ENCODE measurements at places on chromosomes 11 and 22.

- no peak for DNase-seq
Observed at GRCh38 chr11:105315287-105315686, 175.7 kb upstream of the CARD18 start.

DNA sequence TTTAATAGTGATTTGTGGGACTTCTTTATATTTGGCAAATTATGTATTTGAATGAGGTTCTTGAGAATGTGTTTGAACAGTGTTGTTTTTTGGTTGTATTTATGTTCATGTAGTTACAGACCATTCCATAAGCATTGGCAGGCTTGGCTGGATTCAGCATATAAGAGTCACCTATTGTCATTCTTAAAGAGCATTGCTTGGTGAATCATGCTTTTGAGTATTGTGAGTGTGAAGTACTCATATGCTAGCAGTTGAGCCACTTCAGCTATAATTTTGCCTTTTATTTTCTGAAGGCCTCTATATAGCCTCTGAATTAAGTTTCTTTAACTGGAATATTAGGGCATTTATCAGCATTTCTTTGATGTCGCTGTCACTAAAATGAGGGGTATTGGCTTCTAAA lies 110.0 kb upstream of the GAL start:
- DNase-seq = no peak

DNA sequence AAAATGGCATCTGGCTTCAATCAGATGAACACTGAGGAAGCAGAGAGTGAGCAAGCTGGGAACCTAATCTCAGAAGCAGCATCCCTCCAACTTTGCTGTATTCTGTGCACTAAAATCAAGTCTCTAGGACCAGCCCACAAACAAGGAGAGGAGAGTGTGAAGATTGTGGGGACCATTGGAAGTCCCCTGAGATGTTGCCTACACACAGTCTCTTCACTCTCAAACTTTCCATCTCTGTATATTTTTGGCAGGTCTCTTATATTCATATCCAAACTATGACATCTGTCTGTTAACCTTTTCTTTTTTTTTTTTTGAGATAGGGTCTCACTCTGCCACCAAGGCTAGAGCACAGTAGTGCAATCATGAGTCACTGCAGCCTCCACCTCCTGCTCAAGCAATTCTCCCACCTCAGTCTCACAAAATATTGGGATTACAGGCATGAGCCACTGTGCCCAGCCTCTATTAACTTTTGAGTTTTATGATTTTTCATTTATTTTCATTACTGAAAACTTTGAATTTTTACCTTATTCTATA lies 1096.4 kb downstream of the TBC1D22A start:
- no peak for DNase-seq

- DNase-seq = no peak
Observed at GRCh38 chr11:45037434-45038005, 86.8 kb upstream of the TP53I11 start.

GRCh38 chr22:43109921-43110443 lies 568 bp upstream of the BIK start:
- DNase-seq = no peak

- DNase-seq = no peak
Observed at GRCh38 chr22:36946421-36947158, 33.2 kb downstream of the CSF2RB start.

GRCh38 chr11:18526130-18526520 lies 617 bp downstream of the TSG101 start:
- no peak for DNase-seq

GRCh38 chr22:36409911-36410756 lies 22.4 kb upstream of the MYH9 start:
- peak; percentile 31 for DNase-seq

GRCh38 chr11:119469506-119469905 lies 46.5 kb upstream of the THY1 start:
- DNase-seq = no peak

- DNase-seq = no peak
Observed at GRCh38 chr11:75133976-75134375, 16.9 kb upstream of the SLCO2B1 start.

- DNase-seq = no peak
Observed at GRCh38 chr22:29380856-29381255, 7.5 kb downstream of the AP1B1 start.

DNA sequence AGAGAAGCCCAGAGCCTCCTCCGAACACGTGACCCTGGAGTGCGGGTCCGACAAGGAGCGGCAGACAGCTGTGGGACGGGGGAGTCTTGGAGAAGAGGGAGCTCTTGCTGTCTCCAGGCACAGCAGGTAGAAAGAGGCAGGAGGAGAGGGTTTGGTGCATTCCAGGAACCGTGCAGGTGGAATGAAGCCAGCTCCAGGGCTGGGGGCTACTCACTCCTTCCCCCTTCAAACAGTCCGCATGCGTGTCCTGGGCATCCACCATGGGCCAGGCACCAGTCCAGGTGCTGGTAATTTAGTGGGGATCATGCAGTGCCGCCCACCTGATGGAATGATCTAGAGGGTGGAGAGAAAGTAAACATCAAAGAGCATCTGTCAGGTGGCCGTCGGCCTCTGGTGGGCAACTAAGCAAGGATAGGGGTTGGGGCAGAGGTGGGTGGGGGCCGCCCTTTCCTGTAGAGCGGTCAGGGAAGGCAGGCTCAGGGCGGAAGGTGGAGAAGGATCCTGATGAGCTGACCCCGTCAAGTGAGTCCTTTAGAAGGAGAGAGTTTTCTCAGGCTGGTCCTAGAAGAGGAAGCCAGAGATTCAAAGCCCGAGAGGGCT lies 850.0 kb downstream of the TBC1D22A start:
- no peak for DNase-seq

GRCh38 chr11:111836162-111836561 lies 35.2 kb downstream of the ALG9 start:
- no peak for DNase-seq

GRCh38 chr22:39362271-39362670 lies 12.5 kb downstream of the SYNGR1 start:
- DNase-seq = no peak

DNA sequence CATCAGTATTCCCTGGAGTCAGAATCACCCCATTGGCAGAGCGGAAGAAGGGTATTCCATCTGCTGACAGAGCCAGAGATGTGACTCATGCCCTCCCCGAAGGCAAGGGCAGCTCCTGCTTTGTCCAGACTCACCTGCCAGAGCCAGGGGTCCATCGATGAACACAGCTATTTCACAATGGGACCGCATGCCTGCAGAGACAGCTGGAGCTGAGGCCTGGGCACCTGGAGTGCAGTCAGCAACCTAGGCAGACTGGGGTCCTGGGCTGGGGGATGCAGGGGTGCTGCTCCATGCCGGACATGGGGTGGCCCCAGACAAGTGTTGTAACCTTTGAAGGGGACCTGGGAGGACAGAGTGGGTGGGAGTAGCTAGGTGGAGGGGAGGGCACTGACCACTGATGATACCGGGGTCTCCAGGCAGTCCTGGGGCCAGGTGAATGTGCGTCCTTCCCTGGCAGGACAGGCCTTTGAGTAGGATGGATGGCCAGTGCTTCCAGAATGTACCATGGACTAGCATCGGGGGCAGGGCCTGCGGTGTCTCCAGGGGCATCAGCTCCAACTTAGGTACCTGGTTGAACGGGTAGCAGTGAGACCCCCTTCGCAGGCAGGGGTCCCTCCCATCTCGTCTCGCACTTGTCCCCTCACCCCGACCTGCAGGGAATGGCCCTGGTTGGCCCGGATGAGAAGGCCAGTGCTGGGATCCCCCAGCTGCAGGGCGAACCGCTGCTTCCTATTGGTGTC lies 1.7 kb downstream of the TRPT1 start:
- DNase-seq = no peak

DNA sequence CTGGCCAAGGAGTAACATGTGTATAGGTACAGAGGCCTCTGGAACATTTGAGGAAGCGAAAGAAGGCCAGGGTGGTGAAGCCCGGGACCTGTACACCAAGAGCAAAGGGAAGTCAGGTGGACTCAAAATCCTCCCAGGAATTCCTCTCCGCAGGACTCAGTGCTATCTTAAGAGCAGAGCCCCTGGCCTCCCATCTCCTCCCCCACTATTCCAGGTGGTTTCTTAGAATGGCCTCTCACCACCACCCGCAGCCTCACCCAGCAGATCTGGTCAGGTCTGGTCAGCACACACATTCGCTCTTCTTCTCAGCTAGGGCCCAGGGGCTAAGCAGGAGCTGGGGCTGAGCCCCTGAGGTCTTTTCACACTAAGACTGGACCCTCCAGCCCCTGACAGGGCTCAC lies 59.1 kb downstream of the SCGB1A1 start:
- no peak for DNase-seq

GRCh38 chr11:47183031-47183856 lies 3.0 kb downstream of the PACSIN3 start:
- no peak for DNase-seq

GRCh38 chr22:30822216-30823014 lies 127.7 kb downstream of the OSBP2 start:
- DNase-seq = no peak

GRCh38 chr11:7457211-7457610 lies 28.1 kb upstream of the OLFML1 start:
- DNase-seq = no peak

DNA sequence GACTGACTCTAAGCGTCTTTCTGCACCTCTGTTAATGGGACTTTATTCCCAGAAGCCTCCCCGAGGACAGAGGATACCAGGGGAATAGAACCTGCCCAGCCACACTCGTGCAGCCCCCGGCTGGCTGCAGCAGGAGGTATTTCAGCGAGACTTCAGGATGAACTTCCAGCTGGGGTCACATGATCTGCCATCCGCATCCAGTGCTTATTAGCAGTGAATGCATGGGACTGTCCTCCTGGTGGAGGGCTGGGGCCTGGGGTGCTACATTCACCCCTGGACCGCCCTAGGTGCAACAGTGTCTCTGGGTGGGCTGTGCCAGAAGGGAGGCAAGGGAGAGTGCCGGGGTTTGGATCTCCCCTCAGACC lies 1.6 kb downstream of the DUSP8 start:
- no peak for DNase-seq

DNA sequence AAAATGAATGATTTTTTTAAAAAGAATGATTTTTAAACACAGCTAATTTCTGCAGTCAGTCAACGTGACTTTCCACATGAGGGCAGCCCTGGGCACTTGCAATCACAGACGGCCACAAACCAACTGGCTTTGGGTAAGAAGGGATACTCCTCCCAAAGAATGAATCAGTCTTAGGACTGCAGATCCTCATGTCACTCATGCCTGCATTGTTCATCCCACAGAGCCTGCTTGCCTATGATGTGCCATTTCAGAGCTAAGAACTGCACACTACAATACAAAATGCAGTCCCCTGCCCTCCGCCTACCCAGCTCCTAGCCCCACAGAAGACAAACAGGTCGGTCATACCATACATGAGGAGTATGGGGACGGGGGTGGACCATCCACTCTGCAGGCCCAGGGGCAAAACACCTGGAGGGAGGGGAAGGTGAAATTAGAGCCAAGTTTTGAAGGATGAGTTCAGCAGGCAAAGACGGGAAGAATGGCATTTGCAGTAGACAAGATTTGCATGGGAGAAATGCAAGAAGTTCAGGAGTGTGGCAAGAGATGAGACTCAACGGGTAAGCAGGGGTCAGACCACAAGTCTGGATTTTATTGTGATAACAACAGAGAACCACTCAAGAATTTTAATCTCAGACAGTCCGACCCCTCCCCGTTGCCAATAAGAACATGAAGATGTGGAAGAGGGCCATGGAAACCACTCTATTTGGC lies 24.7 kb downstream of the PACSIN2 start:
- DNase-seq = no peak

GRCh38 chr22:17988800-17989513 lies 35.4 kb downstream of the MICAL3 start:
- no peak for DNase-seq

All from stimulated activated CD4-positive, alpha-beta T cell treated with anti-CD3 and anti-CD28 coated beads, Interleukin-15, amount 100 ng/mL, for 1 hour (primary cell).